ENCODE measurements at places on chromosomes 7 and 10.

- DNase-seq = no peak
These were observed 906.7 kb upstream of the AUTS2 start for GRCh38 chr7:68691261-68692216.

DNA sequence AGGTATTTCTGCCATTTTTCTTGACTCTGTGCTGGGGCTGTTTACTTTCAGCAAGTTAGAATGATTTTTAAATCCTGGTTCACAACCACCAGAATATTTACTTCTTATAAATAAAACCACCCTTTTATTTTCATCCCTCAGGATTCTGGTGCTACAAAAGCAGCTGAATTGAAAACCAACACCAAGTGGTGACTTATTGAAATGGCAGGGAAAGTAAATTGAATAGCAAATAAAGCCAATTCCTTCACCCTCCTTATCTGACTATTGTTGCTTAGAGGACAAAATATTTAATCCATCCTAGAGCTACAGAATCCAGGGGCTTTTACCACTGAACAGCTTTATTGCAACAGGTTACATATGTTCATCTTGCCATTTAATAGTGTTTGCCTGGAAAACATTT, 828.6 kb upstream of the GHITM start:
- no peak for DNase-seq

DNA sequence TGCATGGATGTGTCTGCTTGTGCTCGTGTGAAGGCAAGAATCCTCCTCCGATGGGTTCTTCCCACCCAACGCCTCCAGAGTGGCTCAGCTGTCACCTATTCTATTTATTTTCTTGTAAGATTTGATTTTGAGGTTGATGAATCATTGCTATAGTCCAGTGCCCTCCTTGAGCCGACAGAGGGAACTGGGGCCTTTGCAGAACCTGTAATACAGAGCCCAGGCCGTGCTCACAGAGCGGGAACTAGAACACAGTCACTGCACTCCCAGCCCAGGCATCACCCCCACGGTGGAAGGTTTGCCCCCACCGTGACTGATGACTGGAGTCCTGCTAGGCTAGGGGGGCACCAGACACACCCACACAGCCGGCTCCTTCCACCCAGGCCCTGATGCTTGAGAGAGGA, 2.0 kb downstream of the RARRES2 start:
- DNase-seq = no peak

- DNase-seq = no peak
These were observed 39.5 kb downstream of the TSPAN14 start for GRCh38 chr10:80493522-80494051.

- DNase-seq = no peak
These were observed 718.9 kb downstream of the LRMDA start for GRCh38 chr10:76150139-76150875.

GRCh38 chr7:94276795-94277194, 117.9 kb upstream of the COL1A2 start:
- no peak for DNase-seq

- no peak for DNase-seq
These were observed 76.9 kb downstream of the PRKCQ start for GRCh38 chr10:6503171-6503570.

- DNase-seq = no peak
These were observed 34.8 kb upstream of the MSMB start for GRCh38 chr10:46080886-46081285.

GRCh38 chr7:85997515-85997914, 646.2 kb upstream of the GRM3 start:
- no peak for DNase-seq

- DNase-seq = no peak
These were observed 33.6 kb downstream of the DNMBP start for GRCh38 chr10:99975942-99976809.

DNA sequence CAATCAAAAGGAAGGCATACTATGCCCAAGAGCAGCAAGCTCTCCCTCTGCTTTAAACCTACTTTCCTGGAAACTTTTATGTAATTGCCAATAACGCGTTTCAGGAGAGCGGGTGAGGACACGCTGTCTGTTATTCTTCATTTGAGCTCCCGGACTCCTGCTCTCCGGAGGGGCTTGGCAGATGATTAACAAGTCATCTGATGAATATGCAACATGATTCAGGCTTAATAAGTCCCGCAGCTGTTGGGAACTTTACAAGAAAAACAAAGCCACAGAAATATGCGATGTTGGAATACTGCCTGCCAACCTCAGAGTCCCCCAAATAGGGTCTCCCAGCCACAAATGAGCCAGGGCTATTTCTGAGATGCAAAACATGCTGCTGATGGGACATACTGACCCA, 348.0 kb downstream of the GPAM start:
- no peak for DNase-seq

DNA sequence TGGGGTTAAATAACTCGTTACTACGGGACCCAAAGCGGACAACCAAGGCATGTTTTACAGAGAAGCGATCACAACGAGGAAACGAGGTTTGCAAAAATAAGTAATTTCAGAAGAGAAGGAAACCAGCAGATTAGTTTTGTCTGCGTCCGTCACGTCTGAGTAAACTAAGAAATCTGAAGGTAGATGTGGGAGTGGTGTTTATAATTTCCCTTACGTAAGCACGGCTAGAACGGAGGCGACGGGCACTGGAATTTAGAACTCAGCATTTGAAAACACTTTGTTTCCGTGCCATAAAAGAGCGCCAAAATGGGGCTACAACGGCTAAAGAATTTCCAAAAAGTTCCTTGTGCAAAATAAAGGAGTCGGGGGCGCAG, 718 bp upstream of the UMAD1 start:
- no peak for DNase-seq

DNA sequence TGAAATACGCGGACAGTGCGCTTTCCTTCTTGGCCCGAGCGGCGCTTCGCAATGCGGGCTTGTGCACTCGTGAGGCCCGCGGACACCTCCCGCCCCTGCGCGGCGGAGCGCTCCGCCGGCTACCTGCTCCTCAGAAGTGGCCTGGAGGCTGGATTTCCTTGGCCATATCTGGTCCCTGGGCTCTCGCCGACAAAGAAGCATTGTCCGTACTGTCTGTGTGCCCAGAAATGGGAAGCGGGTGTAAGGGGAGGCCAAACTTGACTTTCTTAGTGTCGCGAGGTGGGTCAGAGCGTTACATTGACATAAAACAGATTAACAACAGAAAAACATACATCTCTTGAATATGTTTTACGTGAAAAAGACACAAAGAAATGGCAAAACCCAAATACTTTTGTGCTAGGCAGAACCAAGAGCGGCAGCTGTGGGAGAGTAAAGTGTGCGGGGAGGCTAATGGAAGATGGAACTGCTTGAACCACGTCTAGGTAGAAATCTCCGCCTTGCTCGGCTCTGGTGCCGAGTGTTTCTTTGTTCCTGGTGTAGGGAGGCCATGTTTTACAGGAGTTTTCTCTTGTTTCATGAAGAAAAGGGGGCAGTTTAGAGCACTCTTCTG, 1.4 kb downstream of the LANCL2 start:
- DNase-seq = no peak

All from T-helper 17 cell (primary cell).